ENCODE measurements at places on chromosomes 2 and 18. TPM values are rescaled to one million over a fixed set of nuclear protein-coding genes. Genes with fewer than 3 reads are reported as not detected.

DNA sequence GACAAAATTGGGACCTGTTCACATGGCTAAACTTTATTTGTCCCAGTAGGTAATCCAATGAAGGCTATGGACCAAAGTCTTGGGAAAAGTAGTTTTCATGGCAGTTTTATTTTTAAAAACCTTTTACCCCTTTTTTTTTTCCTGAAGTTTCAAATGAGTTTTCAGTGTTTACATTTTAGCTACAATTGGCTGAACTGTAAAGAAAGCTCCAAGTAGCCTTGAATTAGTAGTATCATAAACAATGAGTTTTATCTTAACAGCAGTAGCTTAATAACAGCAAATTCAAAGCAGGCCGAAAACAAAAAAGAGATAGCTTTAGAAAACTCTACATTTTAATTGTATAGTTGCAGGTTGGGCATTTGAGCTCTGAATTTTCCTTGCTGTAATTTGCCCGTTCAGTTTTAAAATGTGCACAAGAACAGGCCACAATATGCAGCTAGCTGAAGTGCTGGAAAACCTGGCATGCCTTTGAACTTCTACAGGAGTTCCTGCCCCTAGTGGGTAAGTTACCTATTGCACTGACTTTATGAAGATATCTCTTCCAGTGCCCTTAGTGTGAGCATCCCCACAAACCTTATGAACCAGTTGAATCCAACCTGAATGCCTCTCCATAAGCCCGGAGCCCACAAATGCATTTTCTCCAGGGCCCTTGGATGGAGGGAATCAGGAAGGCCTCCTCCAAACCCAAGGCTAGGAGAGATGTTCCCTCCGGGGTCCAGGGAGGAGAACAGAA lies 106.7 kb downstream of the XRCC5 start:
- H3K27ac ChIP-seq: no peak overlapping the region
- H3K4me1 ChIP-seq: peaks cover 1% of the 10 kb centered on the region
- no peak overlapping the region for H3K4me3 ChIP-seq
- no peak for DNase-seq
- H3K27me3 ChIP-seq: no peaks in the 10 kb centered on the region
- H3K36me3 ChIP-seq: peaks cover 6% of the 10 kb centered on the region

GRCh38 chr2:4653991-4654390 lies 950.6 kb downstream of the DCDC2C start:
- no peaks in the 10 kb centered on the region for H3K4me1 ChIP-seq
- no peak for DNase-seq
- peaks cover 2% of the 10 kb centered on the region for H3K27me3 ChIP-seq

DNA sequence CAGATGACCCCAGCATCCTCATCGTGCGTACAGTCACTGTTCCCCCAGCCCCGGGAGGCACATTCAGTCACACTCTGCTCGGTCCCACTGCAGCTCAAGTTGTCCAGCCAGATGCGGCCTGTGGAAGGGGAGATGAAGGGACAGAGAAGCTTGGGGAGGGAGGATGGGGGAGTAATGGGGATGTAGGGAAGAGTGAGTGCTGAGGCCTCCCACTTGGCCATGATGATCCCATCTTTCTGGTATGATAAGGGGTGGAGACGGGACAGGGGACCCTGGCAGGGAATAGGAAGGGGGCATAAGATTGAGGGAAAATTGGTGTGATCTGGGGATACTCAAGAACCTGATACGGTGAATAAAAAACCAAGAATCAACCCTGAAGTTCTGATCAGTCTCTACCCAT lies 3.5 kb downstream of the LOXL3 start:
- peak overlapping the region; percentile 23 for H3K4me3 ChIP-seq
- no peak overlapping the region for H3K27ac ChIP-seq
- no peak for DNase-seq
- no peaks in the 10 kb centered on the region for H3K36me3 ChIP-seq
- peaks cover 16% of the 10 kb centered on the region for H3K4me1 ChIP-seq

GRCh38 chr2:182545420-182546167 lies 118.8 kb upstream of the PDE1A start:
- no peak overlapping the region for H3K27ac ChIP-seq
- H3K27me3 ChIP-seq: no peaks in the 10 kb centered on the region
- no peaks in the 10 kb centered on the region for H3K36me3 ChIP-seq
- H3K4me3 ChIP-seq: no peak overlapping the region

GRCh38 chr2:61165946-61166345 lies 4.0 kb downstream of the C2orf74 start:
- no peak for DNase-seq
- no peaks in the 10 kb centered on the region for H3K27me3 ChIP-seq
- H3K27ac ChIP-seq: no peak overlapping the region
- no peaks in the 10 kb centered on the region for H3K4me1 ChIP-seq

DNA sequence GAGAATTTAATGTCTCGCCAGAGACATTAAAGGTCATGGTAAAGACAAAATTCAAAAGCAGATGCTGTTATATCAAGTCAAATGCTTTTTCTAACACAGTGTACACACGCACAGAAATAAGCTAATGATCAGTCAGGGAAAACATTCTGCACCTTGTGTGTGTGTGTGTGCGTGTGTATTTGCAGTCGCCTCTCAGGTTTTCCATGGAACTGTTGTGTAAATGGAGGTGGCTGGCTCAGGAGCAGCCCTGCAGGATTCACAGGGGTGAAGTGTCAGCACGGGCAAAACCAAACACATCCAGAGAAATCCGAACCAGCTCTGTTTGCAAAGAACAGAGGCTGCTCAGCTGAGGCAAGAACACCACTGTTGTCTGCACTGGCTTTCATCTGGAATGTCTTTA lies 76.2 kb upstream of the YWHAQ start:
- no peaks in the 10 kb centered on the region for H3K27me3 ChIP-seq
- no peaks in the 10 kb centered on the region for H3K36me3 ChIP-seq
- peak overlapping the region; percentile 77 for H3K27ac ChIP-seq
- peaks cover 29% of the 10 kb centered on the region for H3K4me1 ChIP-seq
- H3K4me3 ChIP-seq: no peak overlapping the region
- no peak for DNase-seq

DNA sequence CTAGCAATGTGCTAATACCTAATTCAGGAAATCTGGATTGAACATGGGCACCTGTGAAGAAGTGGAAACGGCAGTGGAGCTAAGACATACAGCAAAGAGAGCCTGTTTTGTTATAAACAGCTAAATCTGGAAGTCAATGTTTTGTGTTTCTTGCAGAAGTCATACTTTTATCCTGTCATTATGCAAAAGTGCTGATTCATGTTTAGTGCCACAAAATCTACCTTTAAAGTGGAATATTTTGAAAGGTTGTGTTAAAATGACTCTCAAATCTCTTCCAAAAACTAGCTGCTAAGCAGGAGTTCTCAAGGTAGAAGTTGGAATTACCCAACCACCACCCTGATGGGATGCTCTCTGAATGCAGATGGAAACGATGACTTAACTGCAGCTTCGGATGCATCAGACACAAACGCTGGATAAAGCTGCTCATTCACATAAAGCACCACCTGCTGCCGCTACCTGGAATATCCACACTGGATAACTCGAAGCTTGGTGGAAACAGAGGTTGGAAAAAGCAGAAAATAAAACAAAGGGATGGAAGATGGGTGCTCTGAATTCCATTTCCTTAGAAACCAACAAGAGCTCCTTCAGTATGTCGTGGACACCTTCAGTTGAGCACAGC lies 132.6 kb upstream of the ZNF236 start:
- no peak for DNase-seq
- H3K4me3 ChIP-seq: no peak overlapping the region
- H3K4me1 ChIP-seq: peaks cover 6% of the 10 kb centered on the region
- H3K27ac ChIP-seq: no peak overlapping the region
- peaks cover 11% of the 10 kb centered on the region for H3K27me3 ChIP-seq

GRCh38 chr2:208982831-208983230 lies 441.0 kb upstream of the MAP2 start:
- H3K27ac ChIP-seq: no peak overlapping the region
- no peak for DNase-seq
- H3K27me3 ChIP-seq: no peaks in the 10 kb centered on the region
- no peak overlapping the region for H3K4me3 ChIP-seq
- H3K4me1 ChIP-seq: peaks cover 22% of the 10 kb centered on the region
- H3K36me3 ChIP-seq: peaks cover under 1% of the 10 kb centered on the region

GRCh38 chr2:232485348-232485756 lies 2.3 kb downstream of the ECEL1 start:
- DNase-seq: no peak
- H3K4me1 ChIP-seq: no peaks in the 10 kb centered on the region
- no peaks in the 10 kb centered on the region for H3K36me3 ChIP-seq
- no peak overlapping the region for H3K4me3 ChIP-seq

- H3K27me3 ChIP-seq: no peaks in the 10 kb centered on the region
- no peak for DNase-seq
- no peak overlapping the region for H3K27ac ChIP-seq
- H3K4me3 ChIP-seq: no peak overlapping the region
- no peaks in the 10 kb centered on the region for H3K36me3 ChIP-seq
These were observed 39.4 kb downstream of the MYOM1 start for GRCh38 chr18:3180325-3180724.

DNA sequence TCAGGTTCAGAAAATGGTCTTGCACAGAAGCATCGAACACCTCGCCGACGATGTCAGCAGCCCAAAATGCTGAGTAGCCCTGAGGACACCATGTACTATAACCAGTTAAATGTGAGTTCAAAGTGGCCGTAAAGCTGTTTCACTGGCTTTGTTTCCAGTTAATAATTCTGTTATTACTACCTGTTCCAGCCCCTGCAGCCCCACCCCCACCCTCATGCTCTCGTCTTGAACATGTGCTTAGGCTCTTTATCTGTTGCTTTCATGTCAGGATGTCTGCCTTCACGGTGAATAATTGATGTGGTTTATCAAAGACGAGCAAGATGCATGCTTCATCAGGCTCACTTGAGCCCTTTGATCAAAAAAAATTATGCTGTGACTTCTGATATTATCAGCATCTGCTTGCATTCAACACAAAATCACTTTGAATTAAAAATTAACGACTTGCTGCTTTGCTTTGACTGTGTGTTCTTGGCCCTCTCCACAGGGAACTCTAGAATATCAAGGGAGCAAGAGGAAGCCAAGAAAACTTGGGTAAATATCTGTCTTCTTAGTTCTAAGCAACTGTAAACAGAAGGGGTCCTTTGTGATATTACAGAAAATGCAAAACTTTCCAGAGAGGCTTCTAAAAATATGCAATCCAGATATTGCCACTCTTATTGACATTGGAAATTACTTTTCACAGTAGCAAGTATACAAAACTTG lies 63.4 kb upstream of the SP5 start:
- H3K4me1 ChIP-seq: peaks cover 3% of the 10 kb centered on the region
- no peaks in the 10 kb centered on the region for H3K27me3 ChIP-seq
- H3K27ac ChIP-seq: no peak overlapping the region
- no peaks in the 10 kb centered on the region for H3K36me3 ChIP-seq
- no peak for DNase-seq

GRCh38 chr2:66426244-66427111 lies 8.4 kb upstream of the MEIS1 start:
- H3K4me1 ChIP-seq: peaks cover 47% of the 10 kb centered on the region

GRCh38 chr2:25587361-25587760 lies 86.0 kb downstream of the DTNB start:
- H3K36me3 ChIP-seq: no peaks in the 10 kb centered on the region
- H3K4me1 ChIP-seq: peaks cover 7% of the 10 kb centered on the region
- no peaks in the 10 kb centered on the region for H3K27me3 ChIP-seq
- H3K27ac ChIP-seq: no peak overlapping the region
- no peak overlapping the region for H3K4me3 ChIP-seq

GRCh38 chr2:66813976-66814375 lies 379.1 kb downstream of the MEIS1 start:
- no peak overlapping the region for H3K27ac ChIP-seq
- H3K27me3 ChIP-seq: no peaks in the 10 kb centered on the region
- peaks cover 1% of the 10 kb centered on the region for H3K36me3 ChIP-seq
- peaks cover 2% of the 10 kb centered on the region for H3K4me1 ChIP-seq
- DNase-seq: no peak
- no peak overlapping the region for H3K4me3 ChIP-seq

- no peaks in the 10 kb centered on the region for H3K27me3 ChIP-seq
- H3K36me3 ChIP-seq: no peaks in the 10 kb centered on the region
- no peak for DNase-seq
- H3K4me1 ChIP-seq: peaks cover 22% of the 10 kb centered on the region
- no peak overlapping the region for H3K27ac ChIP-seq
These were observed 182.3 kb downstream of the FAM210A start for GRCh38 chr18:13543811-13544732.

DNA sequence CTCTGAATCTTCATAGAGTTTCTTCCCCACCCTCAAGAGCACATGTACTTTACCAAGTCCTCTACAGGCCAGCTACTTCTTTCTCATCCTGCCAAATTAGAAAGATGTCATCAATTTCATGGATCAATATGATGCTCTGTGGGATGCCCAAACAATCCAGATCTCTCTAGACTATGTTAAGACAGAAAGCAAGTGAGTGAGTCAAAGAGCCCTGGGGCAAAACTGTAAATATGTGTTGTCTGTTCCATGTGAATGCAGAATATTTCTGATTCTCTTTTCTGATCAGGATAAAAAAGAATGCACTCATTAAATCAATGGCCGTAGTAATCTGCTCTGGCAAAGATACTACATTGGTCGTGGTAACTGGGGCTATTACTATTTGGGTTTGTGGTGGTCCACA lies 53.1 kb upstream of the ROCK2 start:
- H3K27me3 ChIP-seq: peaks cover 17% of the 10 kb centered on the region
- no peak for DNase-seq
- H3K36me3 ChIP-seq: no peaks in the 10 kb centered on the region
- H3K4me3 ChIP-seq: no peak overlapping the region
- no peak overlapping the region for H3K27ac ChIP-seq
- no peaks in the 10 kb centered on the region for H3K4me1 ChIP-seq

DNA sequence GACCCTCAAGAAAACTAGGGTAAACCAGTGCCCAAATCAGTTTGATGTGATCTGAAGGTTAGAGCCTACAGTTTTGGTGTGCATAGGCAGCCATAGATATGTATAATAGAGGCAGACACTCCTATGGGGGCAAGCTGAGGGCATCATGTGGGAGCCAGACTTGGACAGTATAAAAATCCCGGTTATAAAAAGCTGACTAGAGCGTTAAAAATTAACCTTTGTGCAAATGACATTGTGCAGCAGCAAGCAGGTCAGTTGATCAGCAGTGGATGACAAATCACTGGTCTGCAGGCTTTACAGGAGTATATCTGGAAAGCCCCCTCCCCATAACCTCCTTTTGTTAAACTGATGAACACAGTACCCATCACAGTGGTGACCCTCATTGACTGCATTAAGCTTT lies 107.8 kb downstream of the CTNNA2 start:
- no peak overlapping the region for H3K27ac ChIP-seq
- no peaks in the 10 kb centered on the region for H3K36me3 ChIP-seq
- no peak overlapping the region for H3K4me3 ChIP-seq
- H3K27me3 ChIP-seq: no peaks in the 10 kb centered on the region

The CLASP1 gene
- 102 TPM for total RNA-seq

The TGFA gene
- 3.0 TPM for total RNA-seq

The CD8B gene
- total RNA-seq: not detected

The RASGRP3 gene
- total RNA-seq: not detected

The C2orf92 gene
- 17.4 TPM for total RNA-seq

The CHN1 gene
- total RNA-seq: 50.3 TPM

The TEKT4 gene
- total RNA-seq: 0.34 TPM

The LONRF2 gene
- total RNA-seq: 8.4 TPM

The AOX1 gene
- 4.1 TPM for total RNA-seq

The MERTK gene
- 20.1 TPM for total RNA-seq

The KYNU gene
- not detected for total RNA-seq
